ENCODE measurements at places on chromosomes 2 and 18.

GRCh38 chr2:144548532-144549191 lies 28.7 kb upstream of the ZEB2 start:
- DNase-seq: no peak

GRCh38 chr2:25514043-25514637 lies 159.2 kb downstream of the DTNB start:
- no peak for DNase-seq

DNA sequence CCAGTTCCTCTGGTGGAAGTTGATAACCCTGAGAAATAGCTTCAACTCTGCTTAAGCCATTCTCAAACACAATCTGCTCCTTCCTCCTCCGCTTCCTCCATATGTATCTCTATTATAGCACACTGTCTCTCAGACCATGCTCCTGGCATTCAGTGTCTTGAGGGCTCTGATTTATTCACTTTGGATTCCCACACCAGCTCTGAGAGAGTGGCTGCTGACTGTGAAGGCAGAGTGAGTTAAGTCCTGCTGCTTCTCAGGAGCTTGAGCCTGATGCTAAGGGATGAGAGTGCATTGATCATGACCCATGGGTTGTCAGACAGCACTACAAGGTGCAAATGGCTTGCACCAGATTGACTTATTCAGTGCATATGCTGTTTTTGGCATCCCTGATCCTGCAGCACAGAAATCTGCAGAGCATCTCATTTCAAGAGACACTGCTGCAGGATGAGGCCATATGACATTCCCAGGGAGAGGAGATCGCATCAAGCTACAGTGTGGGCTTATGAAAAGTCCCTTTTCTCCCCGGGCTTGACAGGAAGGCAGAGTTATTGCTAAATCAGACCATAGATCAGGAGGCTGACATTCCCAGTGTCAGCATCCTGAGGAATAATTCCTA lies 500.5 kb upstream of the RAB6C start:
- peak; percentile 26 for DNase-seq

DNA sequence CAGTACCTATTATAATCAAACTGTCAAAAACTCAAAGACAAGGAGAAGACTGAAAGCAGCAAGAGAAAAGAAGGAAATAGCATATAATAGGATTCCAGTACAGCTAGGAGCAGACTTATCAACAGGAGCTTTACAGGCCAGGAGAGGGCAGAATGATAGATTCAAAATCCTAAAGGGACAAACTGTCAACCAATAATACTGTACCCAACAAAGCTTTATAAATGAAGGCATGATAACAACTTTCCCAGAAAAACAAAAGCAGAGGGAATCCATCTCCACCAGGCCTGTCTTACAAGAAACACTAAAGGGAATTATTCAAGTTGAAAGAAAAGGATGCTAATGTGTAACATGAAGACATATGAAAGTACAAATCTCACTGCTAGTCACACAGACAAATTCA lies 42.0 kb downstream of the PDE1A start:
- no peak for DNase-seq

GRCh38 chr2:117956036-117956796 lies 57.7 kb downstream of the CCDC93 start:
- no peak for DNase-seq

DNA sequence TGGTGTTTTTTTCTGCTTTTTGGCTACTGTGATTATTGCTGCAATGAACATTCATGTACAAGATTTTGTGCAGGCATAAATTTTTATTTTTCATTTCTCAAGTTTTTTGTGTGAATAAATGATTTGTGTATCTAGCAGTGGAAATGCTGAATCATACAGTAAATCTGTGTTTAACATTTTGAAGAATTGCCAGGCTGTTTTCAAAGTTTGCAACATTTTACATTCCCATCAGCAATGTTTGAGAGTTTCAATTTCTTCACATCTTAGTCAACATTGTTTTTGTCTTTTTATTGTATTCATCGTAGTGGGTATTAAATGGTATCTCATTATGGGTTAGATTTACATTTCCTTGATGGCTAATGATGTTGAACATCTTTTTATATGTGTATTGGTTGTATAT lies 98.8 kb upstream of the RBMS1 start:
- no peak for DNase-seq

DNA sequence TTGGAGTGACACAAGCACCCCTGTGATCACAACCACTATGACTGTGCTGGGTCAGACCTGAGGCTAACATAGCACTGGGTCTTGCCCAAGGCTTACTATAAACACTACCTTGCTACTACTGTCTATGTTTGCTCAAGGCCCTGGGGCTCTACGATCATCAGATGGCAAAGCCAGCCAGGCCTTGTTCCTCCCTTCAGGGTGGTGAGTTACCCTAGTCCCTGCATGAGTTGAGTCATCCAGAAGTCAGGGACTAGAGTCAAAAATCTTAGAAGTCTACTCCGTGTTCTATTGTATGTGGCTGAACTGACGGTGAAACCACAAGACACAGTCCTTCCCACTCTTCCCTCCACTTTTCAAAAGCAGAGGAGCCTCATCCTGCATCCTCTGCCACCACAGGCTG lies 551.2 kb upstream of the FSIP2 start:
- no peak for DNase-seq

- no peak for DNase-seq
Measured at GRCh38 chr2:105787376-105788318, 42.9 kb downstream of the NCK2 start.

DNA sequence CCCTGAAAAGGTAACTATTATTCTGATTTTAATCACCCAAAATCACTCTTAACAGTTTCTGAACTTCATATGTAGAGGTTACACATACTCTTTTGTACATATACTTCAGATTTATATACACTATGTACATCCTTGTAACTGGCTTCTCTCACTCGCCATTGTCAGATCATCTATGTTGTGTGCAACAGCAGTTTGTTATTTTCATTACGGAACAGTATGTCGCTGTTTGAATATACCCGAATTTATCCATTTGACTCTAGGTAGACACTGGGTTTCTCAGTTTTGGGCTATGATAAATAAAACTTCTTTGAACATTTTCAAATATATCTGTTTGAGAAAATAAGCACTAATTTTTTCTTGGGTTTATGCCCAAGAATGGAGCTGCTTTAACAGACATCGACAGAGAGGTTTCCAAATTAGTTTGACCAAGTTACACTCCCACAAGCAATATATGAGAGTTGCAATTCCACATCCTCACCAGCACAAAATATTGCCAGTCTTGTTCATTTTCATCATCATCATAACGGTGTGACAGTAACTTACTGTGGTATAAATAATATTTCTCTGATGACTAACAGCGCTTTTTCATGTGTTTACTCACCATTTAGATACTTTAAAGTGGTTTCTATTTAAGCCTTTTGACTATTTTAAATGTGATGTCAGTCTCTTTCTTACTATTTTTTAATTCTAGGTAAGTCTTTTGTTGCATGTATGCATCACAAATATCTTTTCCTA lies 80.9 kb downstream of the SMC6 start:
- DNase-seq: no peak

GRCh38 chr2:118046634-118047210 lies 32.9 kb upstream of the CCDC93 start:
- DNase-seq: no peak

DNA sequence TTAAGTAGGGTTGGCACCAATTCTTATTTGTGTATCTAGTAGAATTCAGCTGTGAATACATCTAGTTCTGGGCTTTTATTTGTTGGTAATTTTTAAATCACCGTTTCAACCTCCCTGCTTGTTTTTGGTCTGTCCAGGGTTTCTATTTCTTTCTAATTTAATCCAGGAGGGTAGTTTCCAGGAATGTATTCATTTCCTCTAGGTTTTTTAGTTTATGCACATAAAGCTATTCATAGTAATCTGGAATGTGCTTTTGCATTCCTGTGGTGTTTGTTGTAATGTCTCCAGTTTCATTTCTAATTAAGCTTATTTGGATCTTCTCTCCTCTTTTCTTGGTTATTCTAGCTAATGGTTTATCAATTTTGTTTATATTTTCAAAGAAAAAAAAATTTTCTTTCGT lies 1361.8 kb upstream of the DDX18 start:
- DNase-seq: no peak

All from ecto neural progenitor cell (in vitro differentiated cells).